ENCODE measurements at places on chromosomes 3 and 15.

DNA sequence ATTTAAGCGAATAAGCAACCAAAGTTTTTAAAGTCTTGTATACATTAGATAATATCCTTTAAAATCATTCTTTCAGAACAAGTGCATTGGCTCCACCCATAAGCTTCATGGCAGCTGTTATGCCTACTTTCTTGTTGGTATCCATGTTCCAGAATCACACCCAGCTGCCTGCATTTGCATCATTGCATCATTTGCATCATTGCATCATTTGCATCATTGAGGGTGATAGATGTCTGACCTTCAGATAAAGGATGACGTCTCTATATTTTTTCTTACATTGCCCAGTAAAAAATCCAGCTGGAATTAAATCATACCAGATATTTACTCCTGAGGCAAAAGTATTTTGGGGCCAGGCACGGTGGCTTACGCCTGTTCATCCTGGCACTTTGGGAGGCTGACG is 42.3 kb downstream of the SLC12A1 start:
- no peak for DNase-seq

- DNase-seq: no peak
Observed at GRCh38 chr3:189042832-189043231, 128.9 kb upstream of the TPRG1 start.

- DNase-seq: no peak
Observed at GRCh38 chr3:84980456-84980855, 21.7 kb downstream of the CADM2 start.

DNA sequence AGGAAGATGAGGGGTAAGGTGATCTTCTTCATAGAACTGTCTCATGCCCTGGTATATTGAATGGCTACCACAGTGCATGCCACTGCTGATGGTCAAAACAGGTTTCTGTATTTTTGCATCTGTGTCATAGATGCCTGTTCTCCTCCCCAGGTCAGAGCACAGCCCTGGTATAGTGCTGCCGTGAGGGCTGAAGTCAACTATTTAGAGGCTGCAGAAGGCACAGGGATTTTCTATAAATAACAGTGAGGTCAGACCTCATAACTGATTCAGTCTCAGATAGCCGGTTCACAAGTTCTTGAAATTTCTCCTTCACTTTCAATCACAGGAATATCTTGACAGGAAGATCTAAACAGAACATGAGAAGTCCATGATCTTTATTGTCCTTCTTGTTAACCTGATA is 99.2 kb upstream of the NUDT16 start:
- DNase-seq: no peak

- DNase-seq: no peak
Observed at GRCh38 chr3:57287205-57287604, 5.3 kb downstream of the ASB14 start.

DNA sequence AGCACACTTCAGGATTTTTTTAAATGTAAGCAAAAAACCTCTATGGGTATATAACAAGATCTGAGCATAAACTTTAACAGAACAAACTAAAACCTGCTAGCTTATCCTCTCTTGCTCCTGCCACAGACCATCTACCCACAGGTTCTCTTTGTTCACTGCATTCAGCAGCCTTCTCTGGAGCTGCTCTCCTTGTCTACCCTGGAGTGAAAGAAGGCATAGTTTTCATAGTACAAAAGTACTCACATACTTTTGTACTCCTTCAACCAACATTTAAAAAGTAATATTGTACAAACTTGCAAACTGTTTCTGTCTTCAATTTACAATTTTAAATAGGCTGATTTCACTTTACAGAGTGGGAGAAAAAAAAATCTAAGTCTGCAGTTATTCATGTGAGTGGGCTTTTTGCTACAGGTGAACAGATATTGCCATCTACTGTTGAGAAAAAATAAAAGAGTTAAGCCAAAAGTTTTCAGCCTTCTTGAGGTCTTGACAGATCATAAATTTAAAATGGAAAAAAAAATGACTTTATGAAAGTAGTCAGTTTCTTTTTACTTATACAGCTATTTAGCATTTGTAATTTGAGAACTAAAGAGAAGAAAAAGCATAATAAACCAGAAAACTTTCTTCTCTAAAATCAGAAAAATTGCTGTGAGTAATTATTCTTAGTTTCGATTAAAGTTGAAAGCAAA is 20.4 kb downstream of the TERC start:
- no peak for DNase-seq

DNA sequence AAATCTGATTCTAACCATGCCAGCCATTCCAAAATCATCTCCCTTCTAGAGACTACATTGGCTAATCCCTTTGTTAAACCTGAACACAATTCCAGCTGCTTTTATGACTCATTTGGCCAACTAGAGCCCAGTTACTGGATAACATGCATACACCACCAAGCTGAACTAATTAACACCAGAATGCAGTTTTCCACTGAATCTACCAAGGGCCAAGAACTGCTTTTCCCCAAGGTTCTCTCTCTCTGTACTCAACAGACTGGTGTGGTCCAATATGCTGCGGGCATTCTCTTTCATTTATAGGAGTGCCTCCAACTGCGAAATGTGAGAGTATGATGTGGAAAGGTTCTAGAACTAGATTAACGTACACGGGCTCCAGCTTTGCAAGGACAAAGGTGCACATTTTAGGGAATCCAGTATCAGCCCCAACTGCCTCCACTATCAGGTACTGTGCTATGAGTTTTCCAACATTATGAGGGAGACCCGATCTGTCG is 1.5 kb downstream of the CHSY1 start:
- peak; percentile 64 for DNase-seq

GRCh38 chr3:195133462-195133861 is 137.5 kb downstream of the XXYLT1 start:
- no peak for DNase-seq

DNA sequence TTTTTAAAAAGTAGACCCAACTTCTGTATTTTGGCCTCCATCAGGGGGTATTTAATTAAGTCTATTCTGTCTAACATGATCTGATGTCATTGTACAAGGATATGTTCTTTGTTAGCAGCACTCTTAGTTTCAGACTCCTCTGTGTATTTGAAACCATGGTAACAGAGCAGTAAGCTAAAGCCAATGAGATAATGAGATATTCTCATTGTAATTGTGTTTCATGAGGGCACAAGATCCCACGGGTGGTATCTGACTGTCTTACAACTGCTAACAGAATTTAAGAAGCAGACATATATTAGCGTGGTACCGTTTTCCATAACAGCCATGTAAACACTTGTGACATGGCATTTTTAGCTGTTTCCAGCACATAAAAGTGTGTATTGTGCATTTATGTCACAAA is 251.2 kb upstream of the VEPH1 start:
- DNase-seq: no peak

DNA sequence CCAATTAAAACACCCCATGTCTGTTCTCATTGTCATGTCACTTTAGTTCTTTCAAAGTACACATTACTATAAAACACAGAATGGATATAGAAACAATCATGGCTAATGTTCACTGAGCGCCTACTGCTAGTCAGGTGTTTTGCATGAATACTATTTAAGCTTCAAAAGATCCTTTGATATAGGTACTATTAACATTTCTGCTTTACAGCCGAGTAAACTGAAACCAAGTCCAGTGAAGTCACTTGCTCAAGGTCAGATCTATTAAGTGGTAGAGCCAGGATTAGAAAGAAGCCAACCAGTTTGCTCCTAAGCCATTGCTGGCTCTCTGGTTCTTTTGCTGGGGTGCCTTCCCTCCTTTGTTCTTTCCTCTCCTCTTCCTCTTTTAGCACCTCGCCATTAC is 32.4 kb upstream of the NMNAT3 start:
- DNase-seq: no peak

DNA sequence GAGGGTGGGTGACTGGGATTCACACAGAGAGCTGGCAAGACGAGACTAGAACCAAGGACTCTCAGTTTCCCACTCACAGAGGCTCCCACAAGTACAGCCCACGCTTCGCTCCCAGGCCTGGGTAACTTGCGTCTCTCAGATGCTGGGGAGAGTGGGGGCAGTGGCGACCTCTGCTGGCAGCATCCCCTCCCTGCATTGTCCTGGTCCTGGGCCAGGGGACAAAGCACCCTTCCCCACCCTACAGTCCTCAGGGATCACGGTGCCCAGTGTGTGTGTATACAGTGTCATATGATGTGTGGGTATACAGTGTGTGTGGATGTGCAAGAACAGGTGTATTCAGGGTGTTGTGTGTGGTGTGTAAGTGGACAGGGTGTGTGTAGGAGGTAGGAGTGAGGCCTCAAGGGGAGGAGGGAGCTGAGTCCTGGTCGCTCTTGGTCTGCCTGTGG is 12.8 kb downstream of the VILL start:
- no peak for DNase-seq
